Fibroblast of villous mesenchyme (primary cell): ENCODE measurements at places on chromosomes 1 and 21.

DNA sequence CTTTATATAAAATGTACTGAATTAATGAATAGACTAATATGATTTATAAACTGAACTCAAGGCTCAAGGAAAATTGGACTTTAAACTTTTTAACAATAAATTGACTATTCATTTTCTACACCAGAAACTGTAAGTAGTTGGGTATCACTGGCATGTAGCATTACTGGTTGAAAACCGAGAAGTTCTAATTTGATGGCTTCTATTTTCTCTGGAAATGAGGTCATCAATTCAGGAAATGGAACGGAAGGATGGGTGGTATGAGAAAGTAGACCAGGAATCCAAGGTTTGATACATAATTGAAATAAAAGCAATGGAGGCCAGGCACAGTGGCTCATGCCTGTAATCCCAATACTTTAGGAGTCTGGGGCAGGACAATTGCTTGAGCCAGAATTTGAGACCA is 50.4 kb downstream of the RERE start:
- DNase-seq, result no peak

DNA sequence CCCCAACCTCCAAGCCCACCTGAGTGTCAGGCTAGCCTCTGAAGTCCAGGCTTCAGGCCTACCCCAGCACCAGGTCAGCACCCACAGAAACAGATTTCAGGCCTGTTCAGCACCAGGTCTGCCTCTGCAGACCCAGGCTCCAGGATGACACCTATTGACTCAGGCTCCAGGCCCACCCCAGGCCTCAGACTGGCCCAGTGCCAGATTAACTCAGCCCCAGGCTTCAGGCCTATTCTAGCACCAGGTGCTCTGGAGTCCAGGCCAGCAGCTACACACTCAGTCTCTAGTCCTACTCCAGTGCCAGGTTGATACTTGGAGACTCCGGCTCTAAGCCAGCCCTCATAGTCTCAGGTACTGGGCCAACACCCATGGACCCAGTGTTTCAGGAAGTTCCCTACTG is 541.7 kb upstream of the PBX1 start:
- no peak for DNase-seq

DNA sequence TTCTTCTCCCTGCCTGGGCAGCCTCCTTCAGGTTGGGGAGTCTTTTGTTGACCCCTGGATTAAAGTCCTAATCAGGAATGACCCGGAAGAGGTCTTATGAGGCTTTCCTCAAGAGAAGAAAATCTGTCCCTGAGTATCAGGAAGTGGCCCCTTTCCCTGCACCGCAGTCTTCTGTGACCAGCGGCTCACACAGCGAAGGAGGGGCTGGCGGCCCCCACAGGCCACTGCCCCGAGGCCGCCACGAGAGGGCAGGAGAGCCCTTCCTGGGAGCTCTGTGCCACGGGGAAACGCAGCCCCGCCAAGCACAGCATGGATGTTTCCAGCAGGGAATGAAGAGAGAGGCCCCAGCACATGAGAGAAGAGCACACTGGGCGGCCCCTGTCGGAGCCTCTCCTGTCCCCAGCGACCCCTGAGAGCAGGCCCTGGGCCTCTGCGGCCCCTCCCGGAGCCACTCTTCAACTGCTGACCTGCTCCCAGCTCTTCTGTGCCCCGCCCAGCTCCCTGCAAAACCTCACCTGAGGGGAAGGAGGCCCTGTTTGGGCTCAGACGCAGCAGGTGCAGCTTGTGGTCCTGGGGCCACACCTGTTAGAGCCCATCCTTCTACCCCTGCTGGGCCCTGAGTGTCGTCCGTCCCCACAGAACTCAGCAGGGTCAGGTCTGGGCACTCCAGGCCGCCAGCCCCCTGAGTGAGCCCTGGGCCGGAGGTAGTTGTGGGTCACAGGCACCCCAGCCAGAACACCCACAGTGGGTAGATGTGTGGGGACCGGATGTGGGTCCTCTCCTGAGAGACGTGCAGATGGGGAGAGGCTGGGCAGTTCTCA is 4.9 kb upstream of the POFUT2 start:
- peak; percentile 94 for DNase-seq

DNA sequence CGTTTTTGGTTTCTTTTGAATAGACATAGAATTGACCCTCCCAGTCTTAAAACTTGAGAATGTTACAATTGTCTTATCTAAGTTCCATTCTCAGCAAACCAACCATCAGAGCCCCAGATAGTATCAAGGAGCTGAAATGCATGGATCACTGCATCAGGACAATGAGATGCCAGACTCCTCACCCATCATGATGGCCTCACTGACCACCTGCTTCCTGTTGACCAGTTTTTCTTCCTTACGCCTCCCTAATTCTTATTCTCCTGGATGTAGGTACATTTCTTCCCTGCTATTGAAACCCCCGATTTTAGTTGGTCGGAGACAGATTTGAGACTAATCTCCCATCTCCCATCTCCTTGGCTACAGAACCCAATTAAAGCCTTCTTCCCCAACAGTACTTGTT is 17.7 kb downstream of the MATN1 start:
- DNase-seq, result no peak

GRCh38 chr21:41182547-41182946 is 14.6 kb downstream of the BACE2 start:
- DNase-seq, result no peak

DNA sequence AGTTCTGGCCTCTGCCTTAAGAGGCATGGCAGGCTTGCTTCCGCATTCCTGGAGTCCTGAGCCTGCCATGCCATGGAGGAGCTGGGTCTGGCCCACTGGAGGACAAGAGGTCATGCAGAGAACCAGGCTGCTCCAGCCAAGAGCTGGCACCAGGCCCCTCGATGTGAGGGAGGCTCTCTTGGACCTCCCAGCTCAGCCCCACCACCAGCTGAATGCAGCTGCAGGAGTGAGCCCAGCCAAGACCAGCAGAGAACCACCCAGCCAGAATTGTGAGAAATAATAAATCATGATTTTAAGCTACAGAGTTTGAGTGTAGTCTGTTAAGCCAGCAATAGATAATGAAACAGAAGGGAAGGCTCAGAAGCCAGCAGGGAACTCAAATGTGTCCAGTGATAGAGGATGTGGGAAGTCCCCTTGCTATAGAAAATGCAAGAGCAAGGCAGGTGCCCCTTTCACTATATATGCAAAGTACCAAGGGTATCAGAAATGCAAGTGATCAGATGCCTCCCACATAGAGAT is 118.4 kb downstream of the HIVEP3 start:
- DNase-seq, result no peak
